ENCODE measurements at places on chromosomes 16 and 17.

- no peak for DNase-seq
Measured at GRCh38 chr17:79541056-79541850, 69.6 kb downstream of the RBFOX3 start.

DNA sequence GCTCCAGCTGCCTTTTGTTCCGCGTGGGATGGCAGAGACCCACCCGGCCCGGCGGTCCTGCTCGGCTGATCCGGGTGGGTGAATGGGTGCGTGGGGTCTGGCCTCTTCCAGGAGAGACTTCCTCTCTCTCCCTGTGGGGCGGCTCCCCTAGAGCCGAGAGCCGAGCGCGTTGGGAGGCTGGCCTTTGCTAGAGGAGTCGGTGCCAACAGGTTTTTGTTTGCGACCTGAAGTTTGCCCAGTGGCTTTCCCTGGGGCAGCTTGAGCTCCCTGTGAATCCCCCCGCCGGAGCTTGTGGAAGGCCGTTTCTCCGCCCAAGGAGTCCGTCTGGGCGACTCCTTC is 970 bp downstream of the EPN2 start:
- DNase-seq: peak; percentile 42

DNA sequence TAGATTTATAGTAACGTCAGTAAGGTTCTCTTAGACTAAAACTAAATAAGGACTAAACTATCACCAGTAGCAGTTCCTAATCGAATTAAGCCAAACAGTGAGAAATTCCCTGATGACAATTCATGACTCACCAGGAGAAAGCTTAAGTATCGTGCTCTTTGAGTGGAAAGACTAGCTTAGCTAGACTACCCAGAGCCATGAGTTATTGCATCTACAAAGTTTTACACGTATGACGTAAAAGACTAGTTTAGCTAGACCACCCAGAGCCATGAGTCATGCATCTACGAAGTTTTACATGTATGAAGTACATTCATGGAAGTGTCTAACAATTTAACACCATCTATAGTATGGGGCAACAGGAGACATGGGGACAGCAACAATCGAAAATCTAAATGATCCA is 36.6 kb downstream of the UBE2G1 start:
- no peak for DNase-seq

- DNase-seq: peak; percentile 57
Measured at GRCh38 chr17:43713494-43714162, 45.0 kb downstream of the SOST start.

GRCh38 chr17:16313139-16314090 is 39.9 kb downstream of the CENPV start:
- DNase-seq: no peak

- no peak for DNase-seq
Measured at GRCh38 chr17:40295488-40296436, 8.1 kb downstream of the CDC6 start.

DNA sequence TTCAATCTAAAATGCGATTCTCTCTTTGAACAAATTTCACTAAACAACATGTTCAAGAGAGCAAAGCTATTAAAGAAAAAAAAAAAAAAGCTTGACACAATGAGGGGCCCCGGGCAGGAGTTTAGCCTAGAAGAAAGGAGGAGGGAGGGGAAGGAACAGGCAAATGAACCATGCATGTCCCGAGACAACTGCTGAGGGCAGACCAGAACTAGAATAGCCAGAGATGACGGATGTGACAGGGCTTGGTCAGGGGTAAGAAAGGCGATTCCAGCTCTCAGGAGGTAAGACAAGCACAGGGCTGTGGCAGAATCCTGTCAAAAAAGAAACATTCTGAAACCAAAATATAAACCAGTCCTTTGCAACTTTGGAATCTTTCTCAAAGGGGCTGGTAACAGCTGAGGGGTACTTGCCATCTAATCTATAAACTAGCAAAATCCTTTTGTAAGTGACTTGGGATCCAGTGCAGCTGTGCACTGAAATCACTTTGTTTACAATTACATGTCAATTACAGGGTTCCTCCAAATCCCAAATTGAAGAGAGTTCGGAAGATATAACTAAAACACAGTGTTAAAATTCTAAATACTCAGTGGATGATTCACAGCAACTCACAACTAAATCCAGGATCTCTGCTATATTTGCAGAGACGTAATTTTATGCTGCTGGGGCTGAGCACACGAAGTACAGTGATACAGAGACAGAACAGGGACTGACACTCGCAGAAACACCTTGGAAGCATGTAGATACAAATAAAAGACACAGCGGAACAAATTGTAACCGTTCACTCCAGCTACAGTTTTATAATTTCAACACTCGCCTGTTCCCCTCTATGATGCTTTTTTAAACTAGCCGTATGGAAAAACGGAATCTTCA is 567.4 kb upstream of the ZFHX3 start:
- no peak for DNase-seq

- DNase-seq: no peak
Measured at GRCh38 chr16:7236824-7237410, 95.7 kb upstream of the RBFOX1 start.

DNA sequence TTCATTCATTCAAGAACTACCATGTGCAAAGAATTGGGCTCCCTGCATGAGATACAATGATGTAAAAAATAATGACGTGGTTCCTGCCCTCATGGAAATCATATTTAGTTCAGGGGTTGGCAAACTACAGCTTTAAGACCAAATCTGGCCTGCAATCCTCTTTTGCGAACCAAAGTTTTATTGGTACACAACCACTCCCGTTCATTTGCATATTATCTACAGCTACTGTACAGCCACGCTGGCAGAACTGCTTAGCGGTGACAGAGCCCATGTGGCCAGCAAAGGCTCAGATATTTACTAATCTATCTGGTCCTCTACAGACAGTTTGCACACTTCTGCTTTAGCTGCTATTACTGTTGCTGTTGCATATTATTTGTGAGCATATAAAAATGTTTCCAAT is 167.7 kb downstream of the XYLT1 start:
- DNase-seq: no peak

GRCh38 chr17:6530324-6530920 is 25.9 kb downstream of the PITPNM3 start:
- DNase-seq: no peak

- no peak for DNase-seq
Measured at GRCh38 chr17:39082482-39082881, 69.0 kb downstream of the PLXDC1 start.

DNA sequence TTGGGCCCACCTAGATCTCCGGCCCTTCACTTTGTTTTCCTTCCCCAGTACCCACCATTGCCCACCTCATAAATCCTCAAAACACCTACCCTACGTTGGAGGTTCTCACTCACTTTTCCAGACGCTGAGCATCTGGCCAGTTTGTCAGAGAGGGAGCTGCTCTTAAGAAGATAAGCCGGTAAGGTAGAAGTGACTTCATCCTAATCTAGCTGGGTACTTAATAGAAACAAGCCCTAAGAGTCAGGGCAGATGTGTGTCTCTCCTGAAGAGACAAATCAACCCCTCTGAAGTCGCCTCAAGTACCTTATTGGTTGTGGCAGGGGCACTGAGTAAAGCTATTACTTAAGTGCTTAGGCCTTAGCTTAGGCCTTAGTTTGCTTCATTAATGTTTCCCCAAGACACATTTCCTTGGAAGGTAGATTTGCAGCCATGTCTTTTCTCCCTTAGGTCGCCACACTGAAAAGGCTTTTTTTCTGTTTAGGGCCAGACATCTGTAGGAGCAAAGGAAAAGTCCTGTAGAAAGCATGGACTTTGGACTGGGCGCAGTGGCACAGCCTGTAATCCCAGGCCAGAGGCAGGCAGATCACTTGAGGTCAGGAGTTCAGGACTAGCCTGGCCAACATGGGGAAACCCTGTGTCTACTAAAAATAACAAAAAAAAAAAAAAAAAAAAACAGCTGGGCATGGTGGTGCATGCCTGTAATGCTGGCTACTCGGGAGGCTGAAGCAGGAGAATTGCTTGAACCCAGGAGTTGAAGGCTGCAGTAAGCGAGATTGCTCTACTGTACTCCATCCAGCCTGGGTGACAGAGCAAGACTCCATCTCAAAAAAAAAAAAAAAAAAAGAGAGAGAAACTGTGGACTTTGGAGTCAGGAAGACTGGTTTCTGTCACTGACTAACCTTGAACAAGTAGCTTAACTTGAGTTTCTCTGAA is 1.0 kb downstream of the TACO1 start:
- no peak for DNase-seq

GRCh38 chr17:259341-259976 is 78.0 kb upstream of the DOC2B start:
- no peak for DNase-seq

DNA sequence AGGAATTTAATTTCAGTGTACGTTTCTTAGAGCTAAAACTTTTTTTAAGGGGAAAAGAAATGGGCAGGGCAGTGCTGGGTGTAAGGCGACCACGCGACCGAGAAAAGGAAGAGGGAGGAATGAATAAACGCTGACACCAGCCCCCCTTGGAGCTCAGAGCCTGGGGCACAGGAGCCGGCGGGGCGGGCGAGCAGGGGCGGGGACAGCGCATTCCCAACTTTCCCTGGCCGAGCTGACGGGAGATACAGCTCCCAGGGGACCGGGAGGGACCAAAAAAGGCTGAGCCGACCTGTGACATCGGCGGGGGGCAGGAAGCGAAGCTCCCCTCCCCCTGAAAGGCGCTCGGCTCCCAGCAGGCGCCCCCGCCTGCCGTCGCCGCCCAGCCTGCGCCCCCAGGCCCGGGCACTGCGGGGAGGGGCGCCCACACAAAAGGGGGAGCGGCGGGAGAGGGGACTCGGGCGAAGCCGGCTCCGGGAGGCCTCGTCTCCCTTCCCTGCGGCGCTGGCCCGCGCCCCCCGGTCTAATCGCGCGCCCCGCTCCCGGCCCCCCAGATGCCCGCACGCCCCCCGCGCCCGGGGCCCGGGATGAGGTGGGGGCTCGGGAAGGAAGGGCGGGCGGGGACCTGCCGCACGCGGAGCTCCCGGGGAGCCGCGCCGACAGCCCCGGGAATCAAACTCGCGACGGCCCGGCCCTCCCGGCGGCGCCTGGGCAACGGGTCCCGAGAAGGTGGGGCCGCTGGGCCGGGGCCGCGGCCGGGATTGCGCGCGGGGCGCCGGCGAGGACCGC is 622 bp downstream of the CUEDC1 start:
- peak; percentile 58 for DNase-seq

DNA sequence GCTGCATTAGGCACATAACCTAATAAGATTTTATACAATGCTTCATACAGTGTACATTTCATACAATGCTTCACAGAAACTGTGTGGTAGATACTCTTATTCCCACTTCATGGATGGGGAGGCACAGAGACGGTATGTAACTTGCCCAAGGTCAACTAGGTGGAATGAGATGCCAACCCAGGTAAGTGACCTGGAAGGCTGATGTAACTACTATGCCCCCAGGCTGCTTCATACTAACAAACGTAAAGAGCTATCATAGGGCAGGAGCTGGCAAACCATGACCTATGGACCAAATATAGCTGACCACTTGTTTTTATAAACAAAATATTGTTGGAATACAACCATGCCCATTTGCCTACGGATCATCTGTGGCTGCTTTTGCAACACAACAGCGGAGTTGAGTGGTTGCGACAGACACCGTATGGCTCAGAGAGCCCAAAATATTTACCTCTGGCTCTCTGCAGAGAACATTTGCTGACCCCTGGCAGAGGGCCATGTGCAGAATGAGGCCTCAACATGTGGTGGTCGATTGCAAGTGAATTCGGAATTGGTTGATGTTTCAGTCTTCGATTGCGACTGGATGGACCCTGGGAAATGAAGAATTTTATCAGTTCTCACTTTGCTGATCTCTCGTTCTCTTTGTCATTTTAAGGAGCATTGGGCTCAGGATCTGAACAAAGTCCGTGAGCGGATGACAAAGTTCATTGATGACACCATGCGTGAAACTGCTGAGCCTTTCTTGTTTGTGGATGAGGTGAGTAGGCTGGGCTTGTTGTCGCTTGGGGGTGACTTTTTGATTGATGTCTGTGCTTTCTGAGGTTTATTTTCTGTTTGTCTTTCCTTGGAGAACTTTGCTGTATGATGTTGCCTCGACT is 109.7 kb downstream of the PLCG2 start:
- DNase-seq: no peak

DNA sequence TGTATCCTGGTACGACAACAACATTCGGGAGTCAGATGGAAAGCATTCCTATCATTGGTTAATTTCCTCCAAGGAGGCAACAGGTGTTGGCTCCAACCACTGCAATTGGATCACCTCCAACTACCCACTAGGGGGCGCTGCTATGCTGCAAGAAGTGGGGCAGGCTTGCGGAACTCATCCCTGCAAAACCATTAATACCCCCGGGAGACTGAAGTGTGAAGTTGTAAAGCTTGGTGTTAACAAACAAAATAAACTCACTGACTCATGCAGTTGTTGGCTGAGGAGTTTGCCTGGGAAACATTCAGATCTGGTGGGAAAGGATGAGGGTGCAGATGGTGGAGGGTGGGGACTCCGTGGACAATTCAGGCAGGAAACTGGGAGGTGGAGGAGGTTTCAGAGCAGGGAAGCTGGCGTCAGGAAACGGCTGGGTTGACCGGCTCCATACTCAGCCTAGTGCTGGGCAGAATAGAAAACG is 84.9 kb downstream of the HS3ST2 start:
- peak; percentile 83 for DNase-seq

- no peak for DNase-seq
Measured at GRCh38 chr16:28179354-28179753, 32.4 kb downstream of the XPO6 start.

GRCh38 chr16:20844588-20844987 is 38.3 kb downstream of the REXO5 start:
- no peak for DNase-seq

DNA sequence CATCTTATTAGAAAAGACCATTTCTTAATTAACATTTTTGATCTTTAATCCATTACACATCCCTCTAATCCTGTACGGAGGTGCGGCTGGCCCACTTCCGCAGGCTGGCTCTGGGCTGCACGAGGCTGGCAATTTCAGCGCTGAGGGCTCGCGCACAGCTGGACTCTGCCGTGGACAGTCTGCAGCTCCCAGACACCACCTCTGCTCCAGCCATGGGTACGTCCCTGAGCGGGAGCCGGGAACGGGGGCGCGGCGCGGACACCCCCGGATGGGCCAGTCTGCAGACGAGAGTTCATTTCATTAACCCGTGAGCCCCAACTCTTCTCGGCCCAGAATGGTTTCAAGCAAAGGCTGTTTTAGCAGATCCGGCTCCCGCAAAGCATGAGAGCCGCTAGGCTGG is 87.9 kb downstream of the ZNF423 start:
- DNase-seq: no peak

DNA sequence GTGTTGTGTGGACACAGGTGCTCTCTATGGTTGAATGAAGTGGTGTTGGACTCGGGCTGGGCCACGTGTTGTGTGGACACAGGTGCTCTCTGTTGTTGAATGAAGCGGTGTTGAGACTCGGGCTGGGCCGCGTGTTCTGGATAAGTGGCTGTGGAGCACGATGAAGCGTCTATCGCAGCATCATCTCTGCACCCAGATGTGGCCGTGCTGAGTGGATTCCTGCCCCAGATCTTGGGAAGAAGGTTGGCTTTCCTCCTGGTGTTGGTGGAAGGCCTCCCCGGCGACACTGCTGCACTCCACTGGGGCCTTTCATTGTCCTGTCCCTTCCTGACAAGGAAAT is 69.1 kb downstream of the RPTOR start:
- DNase-seq: no peak
